HFFc6 (cell line): ENCODE measurements at places on chromosomes 3 and 15. TPM values are rescaled to one million over a fixed set of nuclear protein-coding genes. Genes with fewer than 3 reads are reported as not detected.

DNA sequence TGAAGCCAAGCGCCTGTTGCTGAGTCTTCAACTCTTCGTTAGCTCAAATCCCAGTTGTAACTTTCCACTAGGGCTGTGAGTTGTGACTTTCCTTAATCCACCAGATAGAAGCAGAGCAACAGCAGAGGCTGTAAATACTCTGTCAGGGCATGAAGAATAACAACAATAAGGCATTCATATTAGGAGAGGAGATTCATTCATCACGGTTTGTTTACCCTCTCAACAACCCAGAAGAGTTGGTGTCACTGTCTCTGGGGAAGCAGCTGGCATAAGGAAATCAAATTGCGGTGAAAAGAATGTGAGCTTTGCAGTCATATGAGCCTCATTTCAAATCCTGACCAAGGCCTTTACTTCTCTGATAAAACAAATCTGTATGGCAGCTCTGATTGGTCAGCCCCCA, 184.8 kb downstream of the SHQ1 start:
- H3K36me3 ChIP-seq, result no peaks in the 10 kb centered on the region
- H3K27ac ChIP-seq, result no peak overlapping the region
- H3K27me3 ChIP-seq, result peaks cover 1% of the 10 kb centered on the region
- peaks cover 11% of the 10 kb centered on the region for H3K4me1 ChIP-seq
- DNase-seq, result no peak

DNA sequence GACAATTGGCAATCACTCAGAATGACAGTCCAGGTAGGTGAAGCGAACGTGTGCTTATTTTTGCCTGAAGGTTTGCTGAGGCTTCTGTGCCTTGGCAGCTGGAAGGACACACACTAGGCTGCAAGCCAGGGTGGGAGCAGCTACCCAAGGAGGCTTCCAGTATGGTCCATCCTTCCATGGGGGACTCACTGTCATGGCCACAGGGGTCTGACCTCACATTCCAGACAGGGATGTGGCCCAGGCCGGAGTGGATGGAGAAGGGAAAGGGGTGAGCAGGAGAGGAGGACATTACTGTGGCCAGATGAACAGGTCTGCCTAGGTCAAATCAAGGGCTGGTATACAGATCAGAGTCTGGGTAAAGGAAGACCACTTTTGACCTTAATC, 247.7 kb downstream of the ADAMTS17 start:
- no peaks in the 10 kb centered on the region; the same call in 1 of the 2 replicates for H3K27me3 ChIP-seq
- DNase-seq, result no peak
- no peak overlapping the region for H3K27ac ChIP-seq
- H3K4me1 ChIP-seq, result peaks cover 9% of the 10 kb centered on the region; the same call in 1 of the 2 replicates
- H3K4me3 ChIP-seq, result no peak overlapping the region

- no peak overlapping the region for H3K4me3 ChIP-seq
- peaks cover 2% of the 10 kb centered on the region for H3K27me3 ChIP-seq
- DNase-seq, result no peak
Observed at GRCh38 chr3:56630966-56631365, 52.1 kb downstream of the TASOR start.

Gene LRRC31
- not detected in 3 replicates for total RNA-seq

Gene RYR3
- not detected in 3 replicates for total RNA-seq

Gene HCLS1
- total RNA-seq, result 0.69 to 6.3 TPM (median 0.90 TPM) in 3 replicates
